Upper lobe of left lung (tissue), 6 donors: ENCODE measurements at places on chromosomes 12 and 14. TPM values are rescaled to one million over a fixed set of nuclear protein-coding genes. Genes with fewer than 3 reads are reported as not detected.

GRCh38 chr14:97368049-97368448 lies 570.9 kb downstream of the VRK1 start:
- DNase-seq = no peak

- DNase-seq = no peak
These were observed 34.2 kb upstream of the EML1 start for GRCh38 chr14:99758872-99759545.

DNA sequence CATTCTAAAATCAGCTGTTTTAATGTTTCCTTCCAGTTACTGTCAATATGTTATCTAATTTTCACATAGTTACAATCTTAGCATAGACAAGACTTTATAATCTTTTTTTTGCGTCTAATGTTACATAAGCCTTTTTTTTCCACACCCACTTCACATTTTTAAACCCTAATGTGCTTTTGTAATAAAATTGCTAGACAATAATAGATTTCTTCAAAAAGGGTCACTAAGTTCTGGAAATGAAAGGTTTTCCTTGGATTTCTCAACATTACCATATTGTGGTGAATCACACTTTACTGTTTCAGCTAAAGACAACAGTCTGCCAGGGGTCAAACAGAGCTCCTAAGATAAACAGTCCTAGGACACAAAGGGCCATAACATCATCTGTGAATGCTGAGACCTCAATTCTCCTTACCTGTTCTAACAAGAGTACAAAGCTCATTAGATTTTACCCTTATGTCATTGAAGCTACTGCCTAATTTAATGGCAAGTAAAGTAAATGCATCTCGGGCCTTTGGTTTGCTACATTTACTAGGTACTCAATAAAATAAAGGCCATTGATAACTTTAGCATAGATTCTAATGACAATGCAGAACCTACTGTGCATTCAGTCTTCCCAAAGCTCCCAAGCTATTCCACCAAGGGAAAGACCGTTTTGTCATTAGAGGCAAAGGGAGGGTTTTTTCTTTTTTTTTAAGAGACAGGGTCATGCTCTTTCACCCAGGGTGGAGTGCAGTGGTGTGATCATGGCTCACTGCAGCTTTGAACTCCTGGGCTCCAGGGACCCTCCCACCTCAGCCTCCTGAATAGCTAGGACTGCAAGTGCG lies 111.2 kb upstream of the SLC38A2 start:
- no peak for DNase-seq

DNA sequence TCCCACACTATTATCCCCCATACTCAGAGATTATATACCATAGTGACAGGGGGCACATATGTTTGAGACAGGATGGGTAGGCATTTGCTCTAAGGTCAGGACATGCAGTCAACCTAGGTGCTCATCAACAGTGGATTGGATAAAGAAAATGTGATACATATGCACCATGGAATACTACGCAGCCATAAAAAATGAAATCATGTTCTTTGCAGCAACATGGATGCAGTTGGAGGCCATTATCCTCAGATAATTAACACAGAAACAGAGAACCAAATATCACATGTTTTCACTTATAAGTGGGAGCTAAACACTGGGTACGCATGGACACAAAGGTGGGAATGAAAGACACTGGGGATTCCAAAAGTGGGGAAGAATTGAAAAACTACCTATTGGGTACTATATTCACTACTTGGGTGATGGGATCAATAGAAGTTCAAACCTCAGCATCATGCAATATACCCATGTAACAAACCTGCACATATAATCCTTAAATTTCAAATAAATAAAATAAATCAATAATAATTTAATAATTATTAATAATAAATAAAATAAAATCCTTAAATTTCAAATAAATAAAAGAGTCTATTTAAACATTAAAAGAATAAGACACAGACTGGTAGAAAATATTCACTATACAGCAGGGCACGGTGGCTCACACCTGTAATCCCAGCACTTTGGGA lies 160.1 kb upstream of the CNOT2 start:
- no peak for DNase-seq

DNA sequence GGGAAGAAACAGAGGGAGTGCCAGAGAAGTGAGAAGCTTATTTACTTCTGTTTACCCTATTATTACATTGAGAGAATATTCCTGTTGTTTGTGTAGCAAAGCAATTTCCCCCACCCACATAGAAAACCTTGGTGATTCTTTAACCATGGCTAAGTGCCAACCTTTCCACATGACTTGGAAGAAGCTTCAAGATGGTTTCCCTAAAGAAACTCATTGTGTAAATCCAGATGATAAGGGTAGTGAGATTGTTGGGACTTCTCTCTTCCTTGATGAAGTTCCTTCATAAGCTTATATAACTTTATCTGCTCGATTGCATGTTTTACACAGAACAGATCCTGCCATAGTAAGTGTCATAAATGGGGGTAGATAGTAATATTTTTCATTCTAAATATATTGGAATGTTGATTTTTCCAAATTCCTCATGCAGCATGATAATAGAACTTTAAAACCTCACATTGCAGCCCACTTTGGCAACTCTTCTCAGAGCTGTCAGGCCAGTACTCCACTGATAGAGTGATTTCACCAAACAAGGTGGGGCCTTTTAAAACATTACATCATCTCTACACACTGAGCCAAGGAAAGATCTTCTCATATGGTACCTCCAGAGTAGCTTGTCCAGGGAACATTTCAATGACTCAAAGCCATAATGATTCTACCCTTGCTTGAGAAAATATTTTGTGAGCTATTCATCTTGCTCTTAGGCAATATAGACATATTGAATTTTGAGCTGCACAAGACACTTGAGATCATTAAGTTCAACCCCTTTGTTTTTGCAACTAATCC lies 47.8 kb upstream of the KIF21A start:
- DNase-seq = no peak

- no peak for DNase-seq
These were observed 21.3 kb upstream of the CCDC63 start for GRCh38 chr12:110825530-110825929.

GRCh38 chr12:112198120-112198733 lies 72.9 kb downstream of the TRAFD1 start:
- DNase-seq = no peak

DNA sequence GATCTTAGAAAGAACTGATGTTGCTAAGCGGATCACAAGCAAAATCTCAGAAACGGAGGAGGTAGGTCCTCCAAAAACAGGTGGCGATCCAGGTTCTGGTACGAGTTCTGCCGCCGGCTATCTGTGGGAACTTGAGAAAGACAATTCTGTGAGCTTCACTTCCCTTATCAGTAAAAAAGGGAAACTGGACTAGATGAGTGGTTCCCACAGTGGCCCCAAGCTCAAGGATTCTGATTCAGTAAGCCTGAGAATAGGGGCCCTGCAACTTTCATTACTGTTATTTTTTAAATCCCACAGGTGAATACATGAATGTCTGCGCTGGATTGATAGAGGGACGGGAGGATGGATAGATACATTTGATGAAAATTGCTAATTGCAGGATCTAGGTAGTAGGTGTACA lies 160.2 kb downstream of the PPM1H start:
- DNase-seq = no peak

DNA sequence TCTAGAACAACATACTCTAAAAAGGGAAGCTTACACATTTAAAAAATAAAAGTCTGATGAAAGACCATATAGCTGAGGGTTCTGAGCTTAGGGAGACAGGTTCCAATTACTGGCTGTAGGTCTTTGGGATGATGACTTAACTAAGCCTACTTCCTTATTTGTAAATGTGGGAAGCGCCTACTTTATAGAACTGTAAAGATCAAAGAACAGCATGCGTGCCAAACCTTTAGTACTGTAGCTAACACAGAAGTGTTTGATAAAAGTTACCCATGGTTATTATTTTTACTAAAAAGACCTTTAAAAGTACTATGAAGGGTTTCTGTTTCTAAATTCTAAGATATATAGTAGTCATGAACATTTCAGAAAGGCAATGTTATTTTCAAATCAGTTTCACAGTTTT lies 35.7 kb downstream of the STK38L start:
- no peak for DNase-seq

DNA sequence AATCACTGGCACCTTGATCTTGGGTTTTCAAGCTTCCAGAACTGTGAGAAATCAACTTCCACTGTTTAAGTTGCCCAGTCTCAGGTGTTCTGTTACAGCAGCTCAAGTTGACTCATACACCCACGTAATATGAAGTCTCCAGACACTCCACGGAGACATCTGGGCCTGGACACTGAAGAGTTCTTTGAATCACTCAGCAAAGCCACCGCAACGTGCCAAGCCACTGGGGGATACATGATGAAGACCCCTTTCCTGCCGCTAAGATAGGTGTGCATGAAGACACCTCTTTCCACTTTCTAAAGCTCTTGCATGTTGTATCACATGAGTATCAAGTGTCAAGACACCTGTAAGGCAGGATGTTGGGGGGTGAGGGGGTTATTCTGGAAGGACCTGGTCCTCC lies 311.7 kb upstream of the RTL1 start:
- peak; percentile 8 for DNase-seq

DNA sequence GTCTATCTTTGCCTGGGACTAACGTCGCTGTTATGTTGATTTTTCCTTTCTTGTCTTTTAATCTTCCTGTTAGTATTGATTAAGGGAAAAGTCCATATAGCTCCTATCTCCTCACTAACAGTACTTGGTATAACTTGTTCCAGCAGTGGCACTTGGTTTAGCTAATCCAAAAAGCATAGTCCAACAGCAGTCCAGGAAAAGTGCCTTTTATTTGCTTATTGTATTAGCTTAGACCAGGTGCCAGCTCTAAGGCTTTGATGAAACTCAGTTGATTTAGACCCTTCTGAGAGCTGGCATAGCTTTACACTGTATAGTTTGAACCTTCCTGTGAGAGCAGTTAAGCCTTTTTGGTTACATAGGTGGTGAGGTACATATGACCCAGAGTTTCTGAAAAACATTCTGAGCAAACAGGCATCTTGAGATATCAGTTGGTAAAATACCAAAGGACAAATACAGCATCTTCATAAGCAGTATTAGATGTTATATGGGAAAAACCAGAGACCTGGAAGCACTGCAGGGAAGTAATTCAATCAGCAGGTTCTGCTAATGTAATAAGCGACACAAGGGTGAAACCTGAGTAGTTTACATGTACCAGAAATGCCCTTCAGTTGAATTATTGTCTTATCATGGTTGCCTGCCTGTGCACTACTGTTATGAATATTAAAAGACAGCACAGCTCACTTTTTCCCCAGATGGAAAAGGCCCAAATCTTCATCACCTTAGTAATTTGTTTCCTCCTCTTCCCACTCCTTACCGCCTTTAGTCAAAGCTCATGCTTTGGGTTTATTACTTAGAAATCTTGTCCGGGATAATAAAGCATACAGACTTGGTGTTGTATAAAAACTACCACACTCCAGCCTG lies 13.0 kb downstream of the PELI2 start:
- DNase-seq = no peak

GRCh38 chr12:69645031-69645430 lies 34.3 kb upstream of the LRRC10 start:
- no peak for DNase-seq

- DNase-seq = peak; percentile 43
These were observed 324.1 kb upstream of the DIO3 start for GRCh38 chr14:101237252-101237616.

DNA sequence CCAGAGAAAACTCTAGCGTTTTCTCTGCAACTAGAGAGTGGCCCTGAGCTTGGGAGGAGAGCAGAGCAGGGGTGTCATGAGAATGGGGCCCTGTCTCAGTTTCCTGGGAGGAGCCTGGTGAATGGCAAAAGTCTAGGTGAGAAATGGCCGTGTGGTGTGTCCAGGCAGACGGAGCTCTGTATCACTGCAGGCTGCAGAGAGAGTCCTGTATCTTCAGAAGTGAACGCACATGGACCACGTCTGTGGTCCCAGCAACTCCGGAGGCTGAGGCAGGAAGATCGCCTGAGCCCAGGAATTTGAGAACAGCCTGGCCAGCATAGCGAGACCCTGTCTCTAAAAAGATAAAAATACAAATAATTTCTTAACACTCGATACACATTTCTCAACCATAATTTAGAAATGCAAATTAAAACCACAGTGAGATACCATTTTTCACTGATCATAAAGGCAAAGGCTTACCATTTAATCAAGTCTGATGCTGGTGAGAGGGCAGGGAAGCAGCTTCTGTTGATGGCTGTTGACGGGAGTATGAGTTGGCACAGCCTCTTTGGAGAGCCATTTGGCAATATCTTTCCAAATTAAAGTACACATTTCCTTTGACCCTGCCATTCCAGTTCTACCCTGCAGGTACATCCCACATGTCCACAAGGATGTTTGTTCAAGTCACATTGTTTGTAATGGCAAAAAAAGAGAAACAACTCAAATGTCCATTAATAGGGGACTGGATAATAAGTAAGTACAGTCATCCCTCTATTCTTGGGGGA lies 51.0 kb downstream of the NFKBIA start:
- DNase-seq = no peak

The ALG10B gene
- total RNA-seq = 3.3 TPM

The GPR84 gene
- 1.1 TPM for total RNA-seq

The ALKBH1 gene
- total RNA-seq = 10.5 TPM

GRCh38 chr12:130872179-130873096 lies 572 bp downstream of the RAN start:
- DNase-seq = peak; percentile 93

The LYZ gene
- 796 TPM for total RNA-seq

The TAS2R10 gene
- not detected for total RNA-seq

GRCh38 chr14:34050606-34051005 lies 99.7 kb upstream of the EGLN3 start:
- no peak for DNase-seq

The KRT6B gene
- total RNA-seq = not detected

GRCh38 chr14:104506461-104507253 lies 72.9 kb upstream of the C14orf180 start:
- DNase-seq = no peak

The CIPC gene
- total RNA-seq = 42.4 TPM

DNA sequence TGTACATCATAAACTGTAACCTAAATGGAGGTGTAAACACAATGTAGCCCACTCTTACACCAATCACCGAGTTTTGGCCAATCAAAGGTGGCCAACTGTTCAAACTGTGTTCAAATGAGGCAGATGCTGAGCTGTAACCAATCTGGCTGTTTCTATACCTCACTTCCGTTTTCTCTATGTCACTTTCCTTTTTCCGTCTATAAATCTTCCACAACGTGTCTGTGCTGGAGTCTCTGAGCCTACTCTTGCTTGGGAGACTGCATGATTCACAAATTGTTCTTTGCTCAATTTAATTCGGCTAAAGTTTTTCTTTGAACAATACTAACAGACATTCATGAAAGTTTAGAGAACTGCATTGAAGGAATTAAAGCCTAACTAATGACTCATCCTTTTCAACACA lies 547.1 kb upstream of the USP15 start:
- no peak for DNase-seq

The LAG3 gene
- total RNA-seq = 1.9 TPM

GRCh38 chr12:27359578-27360340 lies 27.1 kb downstream of the BMAL2 start:
- DNase-seq = no peak

GRCh38 chr12:12726555-12727093 lies 9.5 kb downstream of the CDKN1B start:
- no peak for DNase-seq

DNA sequence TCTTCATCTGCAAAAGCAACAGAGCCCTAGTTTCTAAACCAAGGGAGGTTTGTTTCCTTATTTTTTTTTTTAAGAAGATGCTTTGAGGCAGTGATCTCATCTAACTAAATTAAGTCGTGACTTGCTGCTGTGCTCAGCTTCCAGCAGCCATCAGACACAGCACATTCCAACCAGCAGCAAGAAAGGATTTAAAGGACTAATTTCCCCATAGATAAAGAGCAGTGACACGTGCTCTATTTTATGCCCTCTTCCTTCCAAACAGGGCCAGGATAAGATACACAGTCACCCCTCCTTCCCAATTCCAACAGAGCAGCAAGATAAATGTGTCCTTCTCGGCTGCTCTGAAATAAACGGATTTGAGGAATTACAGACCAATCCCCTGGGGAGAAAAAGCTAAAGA lies 81.7 kb downstream of the PRKAB1 start:
- no peak for DNase-seq

The HOXC6 gene
- not detected for total RNA-seq
